ENCODE measurements at places on chromosomes 3 and 15.

GRCh38 chr3:53804697-53805462 lies 41.3 kb downstream of the CHDH start:
- peak; percentile 77 for DNase-seq

DNA sequence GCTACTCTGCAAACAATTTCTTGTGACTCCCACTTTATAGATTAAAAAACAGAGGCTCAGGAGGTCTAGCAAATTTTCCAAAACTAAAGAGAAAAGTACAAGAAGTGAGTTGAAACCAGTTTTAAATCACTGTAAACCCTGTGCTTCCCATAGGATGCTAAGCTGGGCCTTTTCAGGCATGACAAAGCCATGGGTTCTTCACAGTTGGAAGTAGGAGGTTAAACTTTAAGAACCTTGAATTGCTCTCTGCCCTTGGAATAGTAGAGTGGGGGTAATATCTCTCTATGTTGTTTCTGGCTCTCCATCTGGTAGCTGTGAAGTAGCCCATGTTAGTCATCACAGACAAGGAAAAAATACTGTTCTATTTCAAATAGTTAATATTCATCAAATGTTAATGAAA lies 193.6 kb upstream of the SATB1 start:
- no peak for DNase-seq

DNA sequence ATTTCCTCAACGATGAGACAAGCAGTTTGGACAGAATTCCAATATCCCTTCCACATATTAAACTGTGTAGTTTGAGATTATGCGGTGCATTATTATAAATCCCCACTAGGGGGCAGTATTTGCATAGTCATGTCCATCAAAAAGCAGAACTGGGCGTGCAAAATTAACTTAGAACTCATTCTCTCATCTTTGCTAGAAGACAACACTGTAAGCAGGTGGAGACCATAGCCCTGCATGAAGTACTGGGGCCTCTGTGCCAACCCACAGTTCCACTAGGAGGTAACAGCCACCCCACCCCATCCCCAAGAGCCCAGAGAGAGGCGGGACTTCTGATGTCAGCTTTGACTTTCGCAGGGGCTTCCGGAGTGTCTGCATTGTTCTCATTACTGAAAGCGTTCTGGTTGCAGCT lies 106.6 kb upstream of the TMC3 start:
- DNase-seq, result peak; percentile 40

- no peak for DNase-seq
Observed at GRCh38 chr3:151166161-151166560, 36.9 kb downstream of the GPR171 start.

DNA sequence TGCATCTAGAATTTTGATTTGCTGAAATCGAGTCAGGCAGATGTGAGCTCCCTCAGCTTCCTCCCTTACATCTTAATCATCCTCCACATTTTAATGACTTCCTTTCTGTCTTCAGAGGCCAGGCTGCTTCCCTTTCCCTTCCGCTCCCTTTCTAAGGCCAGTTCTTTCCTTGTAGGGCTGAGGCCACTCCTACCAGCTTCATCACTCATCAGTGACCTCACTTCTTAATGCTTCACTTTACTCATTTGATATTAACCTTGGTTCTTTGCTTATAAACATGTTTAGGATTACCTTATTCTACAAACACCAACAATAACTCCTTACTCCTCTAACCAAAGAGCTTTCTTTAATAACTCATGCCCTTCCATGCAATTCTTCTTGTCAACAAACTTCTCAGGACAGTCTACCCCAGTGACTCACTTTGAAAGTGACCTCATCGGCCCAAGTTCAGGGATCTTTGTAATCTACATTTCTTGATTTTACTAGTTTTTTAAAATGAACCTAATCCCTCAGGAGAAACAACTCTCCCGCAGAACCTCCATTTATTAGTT lies 23.9 kb downstream of the ILDR1 start:
- DNase-seq, result peak; percentile 97

GRCh38 chr3:183108001-183108449 lies 8.7 kb upstream of the MCCC1 start:
- DNase-seq, result no peak

GRCh38 chr3:111668888-111669488 lies 73.8 kb upstream of the ZBED2 start:
- peak; percentile 78 for DNase-seq

DNA sequence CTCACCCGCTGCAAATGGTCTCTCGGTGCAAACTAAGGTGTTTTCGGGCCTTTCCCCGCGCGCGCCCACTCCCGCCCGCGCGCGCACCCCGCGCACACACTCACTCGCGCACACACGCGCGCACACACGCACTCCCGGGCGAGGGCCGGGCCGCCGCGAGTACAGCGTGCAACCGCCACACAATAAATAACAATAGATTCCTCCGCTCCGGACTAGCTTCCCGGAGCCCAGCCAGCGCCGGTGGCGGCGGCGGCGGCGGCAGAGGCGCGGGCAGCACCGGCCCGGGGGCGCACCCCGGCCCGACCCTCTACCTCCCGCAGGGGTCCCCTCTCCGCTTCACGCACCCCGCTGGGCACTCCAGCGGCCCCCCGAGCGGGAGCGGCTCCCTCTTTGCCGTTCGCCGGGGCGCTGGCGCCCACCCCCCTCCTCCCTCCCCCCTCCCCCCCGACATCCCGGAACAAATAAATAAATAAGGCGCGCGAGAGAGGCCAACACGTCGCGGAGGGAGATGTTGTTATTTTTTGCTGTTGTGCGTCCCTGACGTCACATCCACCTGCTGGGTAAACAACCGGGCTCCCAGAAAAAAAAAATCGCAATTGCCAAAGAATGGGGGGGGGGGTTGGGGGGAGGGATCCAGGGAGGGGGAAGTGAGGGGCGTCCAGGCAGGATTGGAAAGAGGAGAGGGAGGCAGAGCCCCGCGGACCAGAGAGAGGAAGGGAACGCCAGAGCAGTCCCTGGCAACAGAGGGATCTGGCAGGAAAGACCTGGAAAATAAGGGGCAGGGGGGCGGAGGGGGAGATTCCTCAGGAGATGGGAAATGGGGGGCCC lies at the start of gene FOXP1:
Gene FOXP1, minus strand, starts transcription at position 163 of the 828 bp plus-strand sequence. CDS start 385,347 bp downstream, outside the sequence.
- DNase-seq, result peak; percentile 65

- no peak for DNase-seq
Observed at GRCh38 chr15:31058236-31058962, 43.1 kb downstream of the TRPM1 start.

DNA sequence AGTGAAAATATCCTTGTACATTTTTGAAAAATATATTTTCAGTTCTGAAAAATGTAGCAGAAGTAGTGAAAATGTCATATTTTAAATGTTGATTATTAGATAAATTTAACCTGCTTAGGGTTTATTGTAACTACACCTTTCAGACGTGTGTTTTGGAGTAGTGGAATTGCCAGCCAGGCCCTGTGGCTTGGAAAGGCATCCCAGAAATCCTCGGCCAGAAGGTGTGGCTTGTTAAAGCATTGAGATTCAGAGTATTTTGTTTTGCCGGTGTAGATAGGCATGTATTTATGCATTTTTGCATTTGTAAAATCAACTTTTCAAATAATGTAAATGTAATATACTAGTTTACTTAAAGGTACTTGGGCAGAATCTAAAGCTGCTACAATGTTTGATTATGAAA lies 7.0 kb downstream of the EBLN2 start:
- DNase-seq, result no peak

DNA sequence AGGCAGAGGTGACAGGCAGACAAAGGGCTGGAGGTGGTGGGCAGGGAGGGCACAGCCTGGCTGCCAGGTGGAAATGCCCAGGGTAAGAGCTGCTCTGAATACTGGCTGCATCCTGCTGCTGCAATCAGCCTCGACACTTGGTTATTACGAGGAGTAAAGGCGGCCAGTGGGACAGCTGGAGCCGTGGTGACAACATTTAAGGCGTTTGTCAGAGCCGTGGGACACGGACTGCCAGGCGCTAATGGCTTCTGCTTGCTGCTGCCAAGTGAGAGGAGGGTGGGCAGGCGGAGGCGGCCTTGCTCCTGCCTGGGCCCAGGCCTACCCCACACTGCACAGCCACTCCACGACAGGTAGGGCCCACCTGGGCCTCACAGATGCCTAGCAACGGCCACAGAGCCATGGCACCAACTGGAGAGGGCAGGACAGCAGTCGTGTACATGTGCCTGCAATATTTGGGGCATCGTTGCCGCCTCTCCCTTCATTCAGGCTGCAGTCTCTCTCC lies 49.2 kb upstream of the TMEM115 start:
- DNase-seq, result no peak

GRCh38 chr15:32669896-32670611 lies 28.5 kb downstream of the SCG5 start:
- peak; percentile 85 for DNase-seq

- no peak for DNase-seq
Observed at GRCh38 chr3:51591231-51591630, 52.7 kb downstream of the RAD54L2 start.

- peak; percentile 71 for DNase-seq
Observed at GRCh38 chr3:33211444-33211843, 7.2 kb downstream of the SUSD5 start.

- DNase-seq, result no peak
Observed at GRCh38 chr3:186967686-186968085, 37.4 kb downstream of the ST6GAL1 start.

GRCh38 chr15:56758770-56759449 lies 25.6 kb upstream of the ZNF280D start:
- DNase-seq, result peak; percentile 60

GRCh38 chr3:17238023-17238422 lies 353.3 kb downstream of the PLCL2 start:
- peak; percentile 4 for DNase-seq

GRCh38 chr15:58472821-58473581 lies 41.2 kb downstream of the LIPC start:
- DNase-seq, result peak; percentile 64

DNA sequence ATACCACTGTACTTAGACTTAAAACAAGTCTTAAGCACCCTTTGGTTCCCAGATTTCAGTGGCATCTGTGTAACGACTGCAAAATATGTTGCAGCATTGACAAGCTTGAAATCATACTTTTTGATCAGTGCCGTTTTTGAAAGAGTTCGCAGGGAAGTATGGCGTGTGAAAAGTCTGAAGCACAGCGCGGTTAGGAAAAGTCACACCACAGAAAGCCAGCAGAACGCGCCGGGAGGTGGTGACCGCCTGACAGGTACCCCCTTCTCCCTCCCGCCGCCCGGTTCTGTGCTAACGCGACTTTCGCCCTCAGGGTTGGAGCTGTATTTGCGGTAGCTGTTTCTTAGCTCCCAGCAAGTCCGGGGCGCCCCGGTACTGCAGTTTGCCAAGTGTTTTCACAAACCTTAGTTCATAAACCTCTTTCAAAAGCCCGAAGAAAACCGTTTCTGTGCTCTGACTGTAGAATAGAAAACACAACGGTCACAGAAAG lies 481 bp upstream of the CRYBG3 start:
- no peak for DNase-seq

DNA sequence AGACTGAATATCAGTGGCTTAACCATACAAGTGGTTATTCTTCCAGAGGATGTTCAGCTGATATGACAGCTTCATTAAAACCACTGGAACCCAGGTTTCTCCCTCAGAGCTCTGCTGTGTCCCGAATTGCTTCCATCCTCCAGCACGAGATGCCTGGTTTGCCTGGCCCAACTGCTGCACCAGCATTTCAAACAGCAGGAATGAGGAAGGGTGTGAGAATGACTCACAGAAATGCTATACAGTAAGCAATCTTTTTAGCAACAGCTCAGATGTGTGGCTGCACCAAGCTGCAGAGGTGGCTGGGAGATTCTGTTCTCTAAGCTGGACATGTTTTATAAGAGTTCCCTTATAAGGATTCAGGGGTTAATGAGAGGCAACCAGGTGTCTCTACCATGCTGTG lies 271.0 kb downstream of the GABRG3 start:
- DNase-seq, result peak; percentile 65

DNA sequence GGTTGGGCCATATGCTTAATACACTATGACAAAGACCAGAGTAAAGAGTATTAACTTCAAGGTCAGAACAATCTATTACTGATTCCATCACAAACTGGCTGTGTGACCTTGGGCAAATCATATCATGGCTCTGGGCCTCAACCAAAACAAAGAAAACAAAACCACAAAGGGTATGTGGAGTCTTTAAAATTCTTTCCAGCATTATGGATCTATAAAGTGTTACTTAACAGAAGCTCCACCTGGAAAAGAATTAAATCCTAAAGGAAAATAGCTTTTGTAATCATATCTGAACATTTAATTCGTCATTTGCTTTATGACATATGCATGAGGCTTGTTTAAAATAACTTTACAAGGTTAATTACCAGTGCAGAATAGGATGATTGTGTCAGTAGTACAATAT lies 265.5 kb downstream of the SATB1 start:
- no peak for DNase-seq

DNA sequence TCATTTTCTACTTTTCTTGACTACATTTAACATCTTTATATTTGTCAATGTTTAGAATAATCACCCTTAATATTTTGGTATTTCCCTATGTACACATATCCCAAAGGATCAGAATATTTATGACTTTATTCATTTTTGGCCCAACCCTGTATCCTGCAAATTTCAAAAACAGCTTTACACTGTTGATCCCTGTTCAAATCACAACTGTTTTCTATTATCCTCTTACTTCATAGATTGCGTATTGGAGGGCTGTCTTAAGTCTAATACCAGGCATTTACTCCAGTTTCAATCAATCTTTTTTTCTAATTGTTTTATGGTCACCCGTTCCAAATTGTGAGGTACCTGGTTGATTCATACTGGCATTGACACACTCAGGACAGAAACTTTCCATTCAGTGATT lies 107.9 kb downstream of the RPL22L1 start:
- DNase-seq, result no peak

DNA sequence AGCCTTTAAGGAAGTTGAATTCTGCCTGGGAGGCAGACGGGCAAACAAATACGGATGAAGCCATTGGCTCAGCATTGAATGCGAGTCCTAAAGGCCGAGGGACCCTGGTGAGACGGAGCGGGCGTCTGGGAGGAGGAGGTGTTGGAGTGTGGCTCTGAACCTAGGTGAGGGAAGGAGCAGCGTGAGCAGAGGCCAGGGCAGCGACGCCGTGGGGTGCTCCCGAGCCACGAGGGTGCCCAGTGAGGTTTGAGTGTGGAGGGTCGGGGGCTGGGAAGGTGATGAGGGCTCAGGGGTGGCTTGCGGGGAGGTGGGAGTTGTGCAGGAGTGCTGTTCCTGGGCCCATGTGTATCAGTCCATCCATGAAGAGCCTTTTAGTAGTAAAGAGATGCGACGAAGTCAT lies 17.0 kb downstream of the CORO2B start:
- no peak for DNase-seq

- DNase-seq, result peak; percentile 76
Observed at GRCh38 chr3:24389108-24390090, 105.3 kb downstream of the THRB start.

GRCh38 chr3:56916716-56917360 lies 115.1 kb upstream of the ARHGEF3 start:
- DNase-seq, result no peak

Data from renal cortical epithelial cell (primary cell).